Nephron progenitor cell (in vitro differentiated cells): ENCODE measurements at places on chromosomes 13 and 19.
A peak's percentile ranks its signal among the peaks of the same experiment; 100 is the strongest.

DNA sequence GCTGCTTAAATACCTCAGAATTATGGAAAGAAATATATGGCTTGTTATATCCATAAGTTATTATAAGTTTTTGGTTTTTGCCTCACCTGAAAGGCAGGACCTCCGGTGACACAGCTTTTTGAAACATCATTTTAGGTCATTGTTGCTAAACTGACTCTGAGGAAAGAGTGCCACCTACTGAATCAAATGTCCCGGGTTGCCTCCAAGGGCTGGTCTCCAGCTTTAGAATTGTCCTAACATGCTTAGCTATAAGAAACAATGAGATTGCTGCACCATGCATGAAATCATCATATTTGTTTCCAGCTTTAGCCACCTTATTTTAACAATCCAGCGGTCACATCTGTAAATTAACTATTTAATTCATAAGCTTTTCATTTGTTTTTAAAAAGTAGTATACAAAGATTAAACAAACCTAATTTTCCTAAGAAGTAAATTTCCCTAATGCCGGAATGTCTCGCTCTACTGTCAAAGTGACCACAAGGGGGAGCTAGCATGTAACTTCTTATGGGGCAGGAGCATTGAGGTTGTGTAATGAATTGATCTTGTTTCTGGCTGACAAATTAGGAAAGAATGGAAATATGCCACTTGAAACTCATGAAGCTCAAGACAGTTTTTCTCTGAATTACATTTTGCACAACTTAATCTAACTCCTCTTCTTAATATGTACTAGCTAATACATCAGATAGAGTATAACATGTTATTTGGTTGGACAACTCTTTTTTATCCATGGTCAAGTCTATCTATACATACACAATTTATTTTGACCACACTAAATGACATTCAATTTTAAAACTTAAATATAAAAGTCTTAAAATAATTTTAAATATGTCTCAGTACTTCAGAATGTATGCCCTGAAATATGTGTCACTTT is 6.7 kb upstream of the PCDH17 start:
- DNase-seq: peak; percentile 63

GRCh38 chr19:17103177-17103576 is 27.6 kb downstream of the MYO9B start:
- DNase-seq: peak; percentile 30

DNA sequence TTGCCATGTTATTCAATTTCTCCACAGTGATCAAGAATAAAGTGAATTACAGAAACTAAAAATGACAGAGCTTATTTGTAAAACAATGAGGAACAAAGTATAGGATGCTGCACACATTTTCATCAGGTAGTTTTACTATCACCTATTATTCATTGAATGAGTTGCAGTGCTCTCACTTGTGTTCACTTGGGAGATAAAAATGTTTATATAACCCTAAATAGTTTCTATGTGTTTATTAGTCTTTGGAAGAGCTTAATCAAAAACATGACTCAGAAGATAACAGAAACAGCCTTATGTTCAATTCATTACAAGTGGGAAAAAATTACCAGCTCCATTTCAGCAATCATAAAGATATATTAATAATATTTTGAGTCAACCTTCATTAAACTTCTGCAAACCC is 796.2 kb downstream of the SLITRK1 start:
- no peak for DNase-seq

GRCh38 chr13:52925775-52926285 is 77.4 kb upstream of the PCDH8 start:
- no peak for DNase-seq

DNA sequence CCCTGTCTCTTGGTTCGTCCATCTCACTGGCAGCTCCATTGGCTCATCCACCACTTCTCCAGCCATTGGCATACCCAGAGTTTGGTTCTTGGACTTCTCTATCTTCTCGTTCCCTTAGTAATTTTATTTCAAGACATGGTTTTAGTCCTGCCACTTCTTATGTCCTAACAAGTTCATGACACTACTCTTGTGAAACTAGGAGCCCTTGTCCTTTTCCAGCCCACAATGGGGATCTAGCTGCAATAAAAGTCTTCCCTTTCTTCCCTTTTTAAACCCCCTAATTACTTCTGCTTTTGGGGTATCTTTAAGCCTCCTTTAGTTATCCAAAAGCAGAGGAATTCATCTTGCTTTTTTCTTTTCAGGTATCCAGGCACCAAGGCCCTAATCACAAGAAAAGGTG is 2.9 kb upstream of the RCBTB2 start:
- DNase-seq: no peak

- DNase-seq: no peak
Observed at GRCh38 chr19:39818626-39819097, 15.3 kb downstream of the DYRK1B start.

GRCh38 chr13:59770451-59770850 is 393.3 kb downstream of the DIAPH3 start:
- DNase-seq: no peak

DNA sequence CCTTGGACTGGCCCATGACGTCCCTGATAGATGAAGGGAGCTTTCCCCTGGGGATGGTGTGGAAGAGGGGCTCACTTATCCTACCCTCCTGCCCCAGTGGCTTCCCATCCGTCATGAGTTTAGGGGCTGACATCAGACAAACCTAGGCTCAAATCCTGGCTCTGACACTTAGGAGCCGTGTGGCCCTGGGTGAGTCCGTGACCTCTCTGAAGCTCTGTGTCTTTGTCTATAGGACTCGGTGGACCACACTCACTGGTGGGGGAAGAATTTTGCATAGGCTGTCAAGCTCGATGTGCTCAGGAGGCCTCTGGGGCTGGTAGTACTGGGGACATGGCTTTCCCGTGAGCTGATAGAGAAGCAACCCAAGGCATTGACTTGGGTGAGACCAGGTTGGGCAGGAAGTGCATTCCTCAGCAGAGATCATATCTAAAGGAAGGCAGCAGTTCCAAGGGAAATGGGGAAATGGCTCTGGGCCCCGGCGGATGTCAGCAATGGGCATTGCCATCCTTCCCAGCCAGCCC is 17.4 kb upstream of the AP1M2 start:
- DNase-seq: no peak

GRCh38 chr13:109401891-109402290 is 384.5 kb downstream of the IRS2 start:
- no peak for DNase-seq

- DNase-seq: no peak
Observed at GRCh38 chr19:33246709-33247440, 21.2 kb upstream of the SLC7A10 start.

- peak; percentile 1 for DNase-seq
Observed at GRCh38 chr13:113118261-113119021, 4.2 kb upstream of the F10 start.

DNA sequence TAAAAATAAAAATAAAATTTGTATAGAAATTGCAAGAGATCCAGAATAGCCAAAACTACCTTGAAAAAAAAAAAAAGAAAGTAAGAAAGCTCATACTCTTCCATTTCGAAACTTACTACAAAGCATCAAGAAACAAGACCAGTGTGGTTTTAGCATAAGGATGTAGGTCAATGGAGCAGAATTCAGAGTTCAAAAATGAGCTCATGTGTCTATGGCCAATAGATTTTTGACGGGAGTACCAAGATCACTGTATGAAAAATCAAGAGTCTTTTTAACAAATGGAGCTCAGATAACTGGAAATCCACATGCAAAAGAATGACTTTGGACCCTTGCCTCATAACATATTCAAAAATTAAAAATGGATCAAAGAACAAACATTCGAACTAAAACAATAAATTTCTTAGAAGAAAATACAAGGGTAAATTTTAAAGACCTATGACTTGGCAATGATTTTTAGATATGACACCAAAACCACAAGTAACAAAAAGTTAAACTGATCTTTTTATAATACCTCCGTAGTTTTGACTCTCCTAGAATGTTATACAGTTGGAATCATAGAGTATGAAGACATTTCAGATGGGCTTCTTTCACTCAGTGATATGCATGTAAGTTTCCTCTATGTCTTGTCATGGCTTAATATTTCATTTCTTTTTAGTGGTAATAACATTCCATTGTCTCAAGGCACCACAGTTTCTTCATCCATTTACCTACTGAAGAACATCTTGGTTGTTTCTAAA is 43.2 kb downstream of the KLF12 start:
- DNase-seq: no peak

GRCh38 chr13:71481501-71481900 is 385.5 kb downstream of the DACH1 start:
- DNase-seq: no peak

DNA sequence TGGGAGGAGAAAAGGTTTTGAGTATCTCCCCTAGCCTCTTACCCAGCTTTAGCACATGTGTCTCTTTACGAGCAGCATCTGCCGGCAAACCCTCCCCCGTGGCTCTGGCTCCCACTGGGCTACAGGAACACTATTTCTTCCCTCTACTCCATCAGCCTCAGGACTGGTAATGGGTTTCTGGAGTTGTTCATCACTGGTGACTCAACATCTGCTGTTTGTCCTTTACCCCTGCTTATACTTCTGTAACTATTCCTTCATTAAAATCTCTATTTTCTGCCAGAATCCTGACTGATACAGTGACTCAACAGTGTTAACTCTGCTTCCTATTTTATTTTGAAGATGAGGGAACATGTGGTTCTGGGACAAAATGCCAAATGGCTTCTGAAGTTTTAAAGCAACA is 437.3 kb upstream of the HTR2A start:
- no peak for DNase-seq

DNA sequence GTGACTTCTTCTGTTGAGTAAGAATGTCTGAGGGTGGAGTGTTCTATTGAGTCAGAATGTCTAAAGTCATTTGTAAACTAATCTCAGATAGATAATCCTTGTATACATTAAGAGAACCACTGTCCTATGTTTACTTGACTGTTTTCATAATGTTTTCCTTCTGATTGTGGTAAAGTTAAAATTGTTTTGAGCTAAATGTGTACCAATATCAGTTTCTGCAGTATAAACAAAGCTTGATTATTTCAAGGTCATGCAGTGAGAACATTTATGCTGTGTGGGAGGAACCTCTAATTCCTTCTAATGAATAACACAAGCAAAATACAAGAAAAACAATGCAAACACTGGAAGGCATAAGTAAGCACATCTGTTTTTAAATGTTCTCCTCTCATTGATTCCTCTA is 434.6 kb downstream of the FGF14 start:
- DNase-seq: no peak

DNA sequence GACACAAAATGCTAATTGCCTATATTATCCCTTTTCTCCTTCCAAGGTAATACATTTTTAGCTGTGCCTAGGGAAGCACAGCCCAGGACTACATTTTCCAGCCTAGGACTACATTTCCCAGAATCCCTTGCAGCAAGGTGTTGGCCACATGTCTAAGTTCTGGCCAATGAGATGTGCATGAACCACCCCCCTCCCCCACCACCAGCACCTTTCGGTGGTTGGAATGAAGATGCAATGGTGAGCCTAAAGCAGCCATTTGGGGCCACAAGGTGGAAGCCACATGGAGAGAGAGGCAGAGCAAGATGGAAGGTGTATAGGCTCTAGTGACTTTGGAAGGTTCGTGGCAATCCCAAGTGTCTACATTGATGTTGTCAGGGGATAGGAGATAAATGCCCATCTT is 16.2 kb downstream of the UNC13A start:
- no peak for DNase-seq

- DNase-seq: no peak
Observed at GRCh38 chr13:47420020-47420419, 523.2 kb upstream of the HTR2A start.

DNA sequence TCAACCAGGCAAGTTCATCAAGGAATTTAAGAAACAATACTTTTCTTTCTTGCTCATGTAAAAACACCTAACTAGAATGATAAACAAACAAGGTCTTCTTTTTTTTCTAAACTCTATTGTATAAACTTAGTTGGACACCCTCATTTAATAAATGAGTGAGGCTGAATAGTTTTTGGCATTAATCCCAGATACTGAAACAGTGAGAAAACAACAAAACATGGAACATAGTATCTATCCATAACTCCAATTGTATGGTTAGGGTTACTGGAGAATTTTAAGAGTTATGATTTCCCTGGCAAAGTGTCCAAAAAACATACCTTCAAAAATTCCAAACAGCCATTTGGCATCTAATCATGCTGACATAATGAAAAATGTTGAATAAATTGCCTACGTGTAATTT is 5.8 kb upstream of the POMP start:
- DNase-seq: no peak

DNA sequence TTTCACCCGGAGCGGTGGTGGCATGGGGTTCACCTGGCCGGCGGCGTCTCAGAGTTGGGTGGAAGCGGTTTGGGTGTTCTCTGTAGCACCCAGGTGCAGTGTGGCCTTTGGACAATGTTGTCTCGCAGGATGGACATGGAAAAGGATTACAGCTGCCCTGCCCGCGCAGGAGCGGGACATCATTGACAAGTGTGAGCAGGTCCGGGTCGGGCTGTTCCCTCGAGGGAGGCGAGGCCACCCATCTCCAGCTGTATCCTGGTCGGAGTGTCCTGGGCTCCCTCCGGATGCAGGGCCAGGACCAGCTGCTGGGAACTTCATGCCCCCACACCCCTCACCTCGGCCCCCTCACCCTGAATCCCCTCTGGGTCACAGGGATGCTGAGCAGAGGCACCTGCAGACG is 7.8 kb upstream of the ZNF14 start:
- DNase-seq: no peak

- DNase-seq: peak; percentile 74
Observed at GRCh38 chr19:46746281-46747057, at the start of gene STRN4. STRN4 (minus strand) TSS chr19:46746450; CDS start chr19:46746430, 20 bp downstream.

DNA sequence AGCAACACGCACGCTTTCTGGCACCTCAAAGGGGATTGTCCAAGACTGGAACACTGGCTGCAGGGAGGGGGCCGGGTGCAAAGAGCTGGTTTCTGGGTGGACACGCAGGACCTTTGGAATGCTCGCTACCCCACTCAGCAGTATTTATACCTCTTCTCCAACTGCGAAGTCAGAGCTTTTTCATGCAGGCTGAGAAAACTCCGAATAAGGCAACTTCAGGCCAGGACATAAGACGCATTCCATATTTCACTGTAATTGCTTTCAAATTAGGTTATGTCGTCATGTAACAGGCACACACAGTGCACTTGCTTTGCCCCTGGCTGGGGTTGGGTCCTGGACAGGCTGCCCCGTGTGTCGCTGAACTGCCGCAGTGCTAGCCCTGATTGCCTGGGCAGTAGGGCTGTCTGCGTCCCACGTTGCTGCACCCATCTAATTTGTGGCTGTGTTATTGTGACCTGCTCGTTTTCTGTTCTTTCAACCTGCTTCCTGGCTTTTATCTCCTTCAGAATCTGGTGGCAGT is 44.5 kb downstream of the ACTN4 start:
- no peak for DNase-seq

- no peak for DNase-seq
Observed at GRCh38 chr19:10758978-10759377, 41.1 kb downstream of the DNM2 start.

GRCh38 chr19:29040951-29041350 is 172.0 kb downstream of the UQCRFS1 start:
- DNase-seq: peak; percentile 21

- DNase-seq: no peak
Observed at GRCh38 chr19:42151782-42152684, 19.8 kb upstream of the POU2F2 start.
